Activated CD8-positive, alpha-beta memory T cell treated with anti-CD3 and anti-CD28 coated beads for 1 hour (primary cell): ENCODE measurements at places on chromosomes 2 and 18.

DNA sequence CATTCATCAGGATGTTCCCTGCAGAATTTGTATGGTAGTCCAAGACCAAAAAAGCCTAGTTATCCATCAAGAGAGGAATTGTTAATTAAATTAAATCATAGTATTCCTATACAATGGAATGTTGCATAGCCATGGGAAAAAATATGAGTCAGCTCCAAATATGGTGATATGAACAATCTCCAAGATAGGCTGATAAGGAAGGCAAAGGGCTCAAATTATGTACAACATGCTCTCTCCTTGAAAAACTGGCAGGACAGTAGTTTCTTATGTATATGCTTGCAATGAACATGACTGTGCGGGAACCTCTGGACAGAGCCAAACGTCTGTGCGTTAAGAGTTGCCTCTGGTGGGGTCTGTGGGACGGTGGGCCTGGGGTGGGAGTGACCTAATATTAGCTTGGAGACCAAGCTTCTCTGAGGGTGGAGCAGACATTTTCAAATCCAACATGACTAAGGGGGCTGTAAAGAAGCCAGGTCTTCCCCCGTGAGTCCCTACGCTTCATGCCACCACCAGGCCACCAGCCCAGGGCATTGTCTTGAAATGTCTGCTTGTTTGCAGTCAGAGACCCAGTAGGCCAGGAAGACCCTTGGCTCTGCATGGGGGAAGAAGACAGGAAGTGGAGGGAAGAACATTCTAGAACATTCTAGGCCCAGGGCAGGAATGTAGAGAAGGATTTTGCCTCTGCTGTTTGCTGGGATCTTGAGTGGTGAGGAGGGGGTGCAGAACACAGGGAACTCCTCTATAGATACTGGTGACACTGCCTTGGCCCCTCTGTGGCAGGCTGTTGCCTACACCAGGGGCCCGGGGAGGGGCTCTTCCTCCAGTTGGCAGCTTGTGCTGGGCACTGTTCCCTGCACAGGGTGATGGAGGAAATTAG, 244.0 kb upstream of the HS6ST1 start:
- no peak for DNase-seq

GRCh38 chr2:156489195-156489594, 53.0 kb downstream of the GPD2 start:
- DNase-seq = no peak

GRCh38 chr18:74486119-74486849, 9.9 kb upstream of the CNDP2 start:
- DNase-seq = no peak

DNA sequence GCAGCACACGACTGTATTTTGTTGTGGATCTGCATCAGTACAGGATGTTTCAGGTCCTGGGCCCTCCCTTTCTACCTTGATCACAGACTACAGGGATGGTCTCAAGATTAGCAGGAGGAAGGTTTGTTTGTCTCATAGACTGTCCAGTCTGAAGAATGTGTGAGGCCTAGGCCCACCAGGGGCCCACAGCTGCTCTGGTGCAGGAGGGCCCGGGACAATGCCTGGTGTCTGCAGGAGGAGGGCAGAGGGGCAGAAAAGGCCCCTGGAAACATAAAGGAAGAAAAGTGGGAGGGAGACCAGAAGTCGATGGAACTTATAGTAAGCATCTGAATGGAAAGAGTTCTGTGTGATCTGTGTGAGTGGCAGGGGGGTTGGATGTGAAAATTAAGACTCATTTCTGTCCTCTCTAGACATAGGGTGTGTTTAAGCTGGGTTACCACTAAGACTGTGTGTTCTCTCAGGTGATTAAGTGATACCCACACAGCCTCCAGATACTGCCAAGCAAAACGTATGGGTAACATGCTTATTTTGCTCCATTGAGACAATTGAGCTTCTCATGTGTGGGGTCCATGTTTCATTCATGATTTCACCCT, 33.4 kb upstream of the LPIN2 start:
- DNase-seq = no peak

GRCh38 chr2:9519250-9519649, 36.4 kb downstream of the ADAM17 start:
- no peak for DNase-seq

DNA sequence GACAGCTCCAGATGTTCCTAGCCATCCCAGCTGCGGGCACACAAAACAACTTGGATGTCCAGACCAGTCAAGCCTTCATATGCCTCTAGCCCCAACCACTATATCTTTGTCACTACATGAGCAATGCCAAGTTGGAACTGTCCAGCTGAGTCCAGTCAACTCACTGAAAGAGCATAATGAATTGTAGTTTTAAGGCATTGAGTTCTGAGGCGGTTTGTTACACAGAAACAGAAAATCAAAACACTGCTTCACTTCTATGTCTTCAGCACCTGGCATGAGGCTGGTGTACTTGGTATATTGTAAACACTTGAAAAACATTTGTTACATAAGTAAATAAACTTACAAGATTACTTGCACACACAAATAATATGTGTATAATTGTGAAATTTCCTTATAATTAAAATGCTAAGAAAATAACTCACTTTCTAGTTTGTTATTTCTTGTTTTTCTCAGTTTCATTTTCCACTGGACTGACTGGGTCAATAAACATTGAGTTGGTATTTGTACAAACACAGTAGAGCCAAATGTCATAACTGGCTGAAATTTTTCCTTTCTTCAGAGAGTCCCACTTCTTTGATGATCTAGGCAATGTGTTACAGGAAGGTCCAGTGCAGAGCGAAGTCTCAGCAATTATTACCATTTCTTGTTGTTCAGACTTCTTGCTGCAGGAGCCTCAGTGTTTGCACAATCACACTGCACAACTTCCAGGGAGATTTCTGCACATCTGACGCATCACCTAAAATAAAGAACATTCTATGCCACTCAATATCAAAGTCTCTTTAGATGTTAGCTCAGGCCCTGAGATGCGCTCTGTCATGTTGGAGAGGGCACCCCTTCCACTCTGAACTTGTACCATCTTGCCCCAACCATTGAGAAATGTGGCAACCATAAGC, 38.2 kb upstream of the DPP4 start:
- DNase-seq = no peak

- no peak for DNase-seq
Observed at GRCh38 chr18:57915865-57916582, 112.9 kb upstream of the ATP8B1 start.

DNA sequence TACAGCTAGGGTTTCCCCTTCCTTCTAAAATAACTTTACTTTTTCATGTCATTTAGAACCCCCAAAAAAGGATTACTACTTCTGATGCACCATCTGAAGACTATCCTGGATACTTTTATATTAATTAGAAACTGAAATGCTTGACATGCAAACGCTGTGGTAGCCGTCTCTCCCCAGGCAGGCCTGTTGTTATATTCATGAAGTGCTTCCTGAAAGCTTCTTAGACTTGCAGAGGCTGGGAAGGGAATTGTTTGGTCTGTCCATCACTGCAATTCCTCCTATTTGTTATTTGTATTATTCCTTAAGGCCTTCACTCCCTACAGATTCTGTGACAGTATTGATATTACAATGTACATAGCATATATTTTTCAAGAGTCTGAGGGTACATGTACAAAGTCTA, 370.2 kb downstream of the NRXN1 start:
- no peak for DNase-seq

DNA sequence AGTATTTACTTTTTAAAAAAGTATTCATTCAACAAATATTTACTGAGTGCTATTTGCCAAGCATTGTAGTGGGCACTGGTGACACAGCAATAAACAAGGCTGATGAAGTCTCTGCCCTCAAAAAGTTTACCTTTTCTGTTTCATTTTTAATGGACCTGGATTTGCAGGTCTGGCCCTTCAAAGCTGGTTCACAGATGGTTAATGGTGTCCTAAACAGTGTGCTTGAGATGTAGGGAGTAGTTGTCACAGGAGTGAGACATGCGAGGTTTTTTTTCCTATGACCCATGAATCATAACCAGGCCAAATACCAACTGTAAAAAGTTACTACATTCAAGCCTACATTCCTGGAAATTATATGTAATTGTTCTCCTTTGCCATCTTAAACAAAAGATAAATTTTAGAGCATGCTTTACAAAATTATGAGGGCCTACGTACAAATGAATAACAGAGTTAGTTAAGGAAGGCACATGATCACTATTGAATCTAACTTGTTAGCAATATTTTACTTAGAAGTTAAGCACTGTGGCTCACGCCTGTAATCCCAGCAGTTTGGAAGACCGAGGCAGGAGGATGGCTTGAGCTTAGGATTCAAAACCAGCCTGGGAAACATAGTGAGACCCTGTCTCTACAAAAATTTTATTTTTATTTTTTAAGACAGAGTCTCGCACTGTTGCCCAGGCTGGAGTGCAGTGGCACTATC, 223.9 kb downstream of the MBD5 start:
- no peak for DNase-seq

GRCh38 chr2:207258263-207258991, 92.7 kb upstream of the KLF7 start:
- DNase-seq = no peak

- DNase-seq = no peak
Observed at GRCh38 chr2:43158259-43158880, 68.0 kb downstream of the ZFP36L2 start.

DNA sequence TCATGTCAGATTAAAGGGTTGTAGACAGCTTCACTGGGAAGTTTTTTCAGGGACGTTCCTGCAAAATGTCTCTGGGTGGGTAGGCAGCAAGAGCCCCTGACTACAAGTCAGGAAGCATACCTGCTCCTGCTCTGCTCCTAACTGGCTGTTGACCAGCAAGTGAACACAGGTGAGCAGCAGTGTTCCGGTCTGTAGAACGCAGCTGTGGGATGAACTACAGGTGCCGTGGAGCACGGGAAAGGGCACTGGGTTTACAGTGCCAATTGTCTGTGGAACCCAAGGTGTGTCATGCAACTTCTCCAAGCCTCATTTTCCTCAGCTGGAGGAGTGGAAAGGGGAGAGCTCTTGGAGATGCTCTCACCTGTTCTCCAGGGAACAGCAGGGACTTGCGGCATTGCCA, 6.6 kb downstream of the ASB18 start:
- DNase-seq = no peak

DNA sequence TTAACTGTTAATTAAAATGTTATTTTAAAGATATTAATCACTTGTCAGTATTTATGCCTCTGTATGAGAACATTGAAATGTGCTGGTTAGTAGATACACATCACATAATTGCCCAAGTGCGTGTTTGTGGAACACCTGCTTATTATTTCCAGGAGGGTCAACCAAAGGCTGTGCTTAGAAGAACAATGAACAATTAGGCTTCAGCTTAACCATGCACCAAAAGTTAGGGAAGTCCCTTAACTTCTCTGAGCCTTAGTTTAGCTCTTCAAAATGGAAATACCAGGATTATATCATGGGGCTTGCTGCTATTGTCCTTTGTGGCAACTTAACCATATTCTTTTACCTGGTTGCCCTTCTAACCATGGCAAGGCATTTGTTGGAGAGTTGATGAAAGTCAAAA, 43.0 kb upstream of the PLA2R1 start:
- no peak for DNase-seq

GRCh38 chr2:182444806-182445205, 18.0 kb upstream of the PDE1A start:
- DNase-seq = no peak

GRCh38 chr2:76211991-76212985, 501.6 kb upstream of the GCFC2 start:
- DNase-seq = no peak

- no peak for DNase-seq
Observed at GRCh38 chr2:55801436-55801835, 107.8 kb upstream of the PNPT1 start.

DNA sequence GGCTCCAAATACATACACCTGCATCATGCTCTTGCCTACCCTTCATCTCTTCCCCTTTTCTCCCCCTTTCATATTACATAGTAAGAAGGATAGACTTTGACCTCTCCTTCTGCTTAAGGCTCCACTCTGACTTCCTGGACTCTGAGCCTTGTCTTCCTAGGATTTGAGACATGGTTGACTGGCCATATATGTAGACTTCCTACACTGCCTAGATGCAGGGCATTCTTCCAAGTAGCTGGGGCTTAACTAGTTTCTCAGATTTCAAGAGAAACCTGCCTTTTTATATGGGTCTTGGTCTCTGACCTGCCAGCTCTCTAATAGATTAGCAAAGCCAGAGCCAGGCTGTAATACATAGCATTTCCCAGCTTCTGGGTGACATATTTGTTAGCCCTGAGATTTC, 35.4 kb upstream of the CYP26B1 start:
- DNase-seq = no peak

- no peak for DNase-seq
Observed at GRCh38 chr2:16568998-16569784, 96.4 kb downstream of the CYRIA start.

- no peak for DNase-seq
Observed at GRCh38 chr2:14348247-14348646, 284.3 kb upstream of the LRATD1 start.

DNA sequence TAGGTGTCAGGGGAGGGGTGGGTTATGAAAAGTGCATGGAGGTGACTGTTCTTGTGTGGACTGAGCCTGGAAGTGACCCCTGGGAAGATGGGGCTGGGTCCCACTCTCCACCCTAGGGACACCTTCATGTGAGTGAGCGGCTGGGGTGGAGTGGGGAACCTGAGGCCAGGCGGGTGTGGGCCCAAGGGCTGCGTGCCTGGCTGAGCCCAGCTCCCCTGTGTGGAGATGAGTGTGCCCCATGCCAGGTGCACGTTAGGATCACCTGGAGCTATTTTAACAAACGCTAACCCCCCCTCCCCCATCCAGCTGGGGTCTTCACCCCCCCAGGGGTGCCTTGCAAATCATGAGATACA, 26.5 kb downstream of the ZAP70 start:
- DNase-seq = no peak

DNA sequence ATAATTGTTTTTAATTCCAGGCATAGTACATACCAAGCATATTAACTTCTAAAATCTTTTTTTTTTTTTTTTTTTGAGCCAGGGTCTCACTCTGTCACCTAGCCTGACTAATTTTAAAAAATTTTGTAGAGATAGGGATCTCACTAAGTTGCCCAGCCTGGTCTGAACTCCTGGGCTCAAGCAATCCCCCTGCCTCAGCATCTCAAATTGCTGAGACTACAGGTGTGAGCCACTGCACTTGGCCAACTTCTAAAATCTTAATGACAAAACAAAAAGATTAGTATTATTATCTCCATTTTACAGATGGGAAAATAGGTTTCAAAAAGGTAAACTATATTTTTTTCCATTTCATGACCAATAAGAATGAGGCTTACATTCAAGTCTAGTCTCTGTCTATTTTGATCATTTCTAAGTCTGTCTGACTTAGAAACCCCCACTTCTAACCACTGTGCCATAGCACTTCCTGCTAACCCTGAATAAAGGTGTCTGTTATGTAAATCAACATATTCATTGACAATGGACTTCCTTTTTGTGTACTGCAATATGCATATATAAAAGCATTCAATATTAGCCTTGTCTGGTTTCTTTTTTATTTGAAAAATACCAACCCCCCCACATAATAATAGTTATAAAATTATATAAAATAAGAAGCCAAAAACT, 28.7 kb upstream of the ZEB2 start:
- DNase-seq = no peak

GRCh38 chr2:227671170-227671905, 4.7 kb downstream of the SCYGR5 start:
- no peak for DNase-seq

DNA sequence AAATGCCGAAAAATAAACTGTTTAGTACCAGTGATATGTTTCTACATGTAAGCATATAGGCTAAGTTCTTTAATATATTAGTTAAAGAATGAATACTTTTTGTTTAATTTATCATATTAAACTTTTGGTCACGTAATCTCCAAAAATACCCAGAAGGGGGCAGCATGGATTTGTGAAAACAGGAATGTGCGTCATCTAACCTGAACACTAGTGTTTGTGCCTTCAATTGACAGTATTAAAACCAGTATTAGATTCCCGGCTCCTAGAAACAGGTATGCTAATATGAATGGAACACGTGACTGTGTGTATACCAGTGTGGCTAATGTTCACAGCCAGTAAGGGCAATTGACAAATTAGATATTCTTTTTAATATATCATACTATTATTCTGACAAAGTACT, 51.8 kb downstream of the WDR7 start:
- no peak for DNase-seq
